ENCODE measurements at places on chromosomes 5 and 9. TPM values are rescaled to one million over a fixed set of nuclear protein-coding genes. Genes with fewer than 3 reads are reported as not detected.
A peak's percentile ranks its signal among the peaks of the same experiment; 100 is the strongest.

- peak; percentile 57 for DNase-seq
Observed at GRCh38 chr5:108681079-108681921, 66.4 kb upstream of the FER start.

GRCh38 chr5:146789712-146790653, 88.6 kb downstream of the PPP2R2B start:
- no peak for DNase-seq

Gene IFNA2
- total RNA-seq, result not detected

DNA sequence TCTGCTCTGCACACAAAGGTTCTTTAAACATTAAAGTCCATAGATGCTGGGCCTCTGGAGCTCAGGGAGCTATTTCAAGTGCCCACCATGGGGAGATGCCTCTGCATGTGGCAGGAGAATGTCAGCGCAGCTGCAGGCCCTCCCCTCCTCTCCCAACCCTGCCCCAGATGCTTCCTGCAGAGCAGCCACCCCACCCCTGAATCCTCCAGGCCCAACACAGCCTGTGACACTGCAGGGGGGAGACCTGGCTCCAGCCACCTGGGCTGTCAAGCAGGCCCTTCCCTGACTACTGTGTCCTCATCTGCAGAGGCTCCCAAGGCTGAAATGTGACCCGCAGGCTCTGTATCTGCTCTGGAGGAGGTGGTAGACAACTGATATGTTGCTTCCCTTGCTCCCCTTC, 213.9 kb downstream of the GABBR2 start:
- DNase-seq, result no peak

DNA sequence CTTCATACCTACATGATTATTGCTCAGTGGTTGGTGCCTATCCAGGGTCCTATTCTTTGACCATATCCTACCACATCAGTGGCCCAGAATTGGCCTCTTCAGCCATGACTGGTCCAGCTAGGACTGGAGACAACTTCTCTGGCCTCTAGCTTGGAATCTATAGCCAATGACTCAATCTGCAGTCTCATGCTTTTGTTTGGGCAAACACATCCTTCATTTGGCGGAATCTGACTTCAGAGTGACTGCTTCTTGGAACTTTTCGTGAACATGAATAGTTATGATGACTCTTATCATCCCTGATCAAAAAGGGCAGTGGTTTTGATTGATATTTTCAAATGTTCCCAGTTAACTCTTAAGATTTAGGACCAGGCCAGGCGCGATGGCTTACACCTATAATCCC, 134.1 kb downstream of the PAPPA start:
- DNase-seq, result no peak

GRCh38 chr5:169442913-169443784, 140.4 kb upstream of the SPDL1 start:
- no peak for DNase-seq

- DNase-seq, result no peak
Observed at GRCh38 chr5:63854076-63854475, 108.2 kb downstream of the HTR1A start.

- DNase-seq, result no peak
Observed at GRCh38 chr9:108609227-108609896, 246.4 kb downstream of the ACTL7B start.

DNA sequence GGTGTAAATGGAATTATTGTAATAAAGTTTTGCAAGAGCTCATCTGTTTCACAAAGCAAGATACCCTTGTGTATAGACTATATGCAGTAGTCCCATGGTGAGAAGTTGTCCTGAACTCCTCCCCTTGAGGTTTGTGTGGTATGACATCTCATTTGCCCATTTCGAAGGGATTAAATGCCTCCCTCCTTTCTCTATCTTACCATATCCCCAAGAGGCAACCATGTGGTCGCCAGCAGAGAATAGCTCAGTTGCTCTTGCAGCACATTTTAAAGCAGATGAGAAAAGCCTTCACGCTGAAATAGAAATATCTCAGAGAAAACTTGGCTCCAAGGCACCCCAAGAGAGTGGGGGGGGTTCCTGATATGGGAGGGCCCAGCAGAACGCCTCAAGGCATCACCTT, 4.6 kb downstream of the SEMA6A start:
- DNase-seq, result no peak

- DNase-seq, result no peak
Observed at GRCh38 chr5:107952450-107952849, 281.7 kb upstream of the EFNA5 start.

Gene PCDHB3
- total RNA-seq, result 0.10 TPM

DNA sequence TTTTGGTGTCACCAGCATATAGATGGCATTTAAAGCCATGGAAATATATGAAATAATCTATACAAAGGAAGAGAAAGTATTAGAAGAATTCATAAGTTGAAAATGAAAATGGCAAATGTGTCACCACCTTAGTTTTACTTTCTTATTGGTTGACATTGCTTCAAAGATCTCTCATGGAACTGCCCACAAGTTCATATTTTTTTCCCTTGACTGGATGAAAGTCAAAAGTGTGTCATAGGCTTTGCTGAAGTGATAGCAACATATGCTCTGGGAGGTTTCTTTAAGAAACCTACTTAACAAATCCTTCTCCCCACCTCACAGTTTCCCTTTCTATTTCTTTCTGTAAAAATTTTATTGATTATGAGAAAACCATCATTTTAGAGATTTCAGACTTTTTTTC, 127.2 kb downstream of the VPS13A start:
- no peak for DNase-seq

Gene PCA3
- total RNA-seq, result not detected

Gene LHFPL2
- total RNA-seq, result 43.6 TPM

DNA sequence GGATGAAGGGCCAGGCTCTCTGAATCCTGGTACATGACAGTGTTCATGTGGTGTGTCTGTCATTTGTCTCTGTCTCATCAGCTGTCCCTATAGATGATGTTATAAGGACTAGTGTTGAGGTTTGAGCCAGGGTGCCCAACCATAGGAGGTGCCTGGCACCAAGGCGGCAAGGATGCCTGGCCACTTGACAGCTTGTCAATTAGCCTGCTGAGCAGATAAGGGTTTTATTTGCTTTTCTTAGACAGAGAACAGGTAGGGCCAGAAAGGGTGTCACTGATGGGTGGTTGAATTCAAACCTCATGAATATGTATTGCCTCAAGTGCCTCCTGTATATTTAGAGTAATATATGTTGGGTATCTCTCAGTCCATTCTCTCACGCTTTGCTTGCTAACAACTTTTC, 30.1 kb upstream of the AUH start:
- peak; percentile 1 for DNase-seq

DNA sequence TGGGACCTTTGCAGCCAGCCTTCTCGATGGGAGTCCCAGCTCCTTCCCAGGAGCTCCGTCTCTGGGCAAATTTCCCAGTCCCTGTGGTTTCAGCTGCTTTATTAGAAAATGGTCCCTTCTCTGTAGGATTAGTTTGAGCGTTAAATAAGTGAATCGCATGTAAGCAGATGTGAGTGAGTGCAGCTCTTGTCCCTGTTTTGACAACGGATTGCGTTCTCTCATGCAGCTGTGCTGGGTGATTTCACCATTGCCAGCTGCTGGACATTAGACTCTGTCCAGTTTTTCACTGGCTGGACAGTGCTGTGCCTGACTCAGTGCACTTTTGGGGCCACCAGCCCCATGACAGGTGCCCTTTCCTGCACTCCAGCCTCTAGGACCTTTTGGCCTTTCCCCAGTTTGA, 11.6 kb upstream of the CEL start:
- DNase-seq, result no peak

Gene ELOVL7
- total RNA-seq, result 42.7 TPM

Gene AGTPBP1
- 12.5 TPM for total RNA-seq

Gene IFNK
- total RNA-seq, result not detected

Gene ECM2
- not detected for total RNA-seq

- no peak for DNase-seq
Observed at GRCh38 chr5:91978221-91978882, 595.2 kb upstream of the ARRDC3 start.

DNA sequence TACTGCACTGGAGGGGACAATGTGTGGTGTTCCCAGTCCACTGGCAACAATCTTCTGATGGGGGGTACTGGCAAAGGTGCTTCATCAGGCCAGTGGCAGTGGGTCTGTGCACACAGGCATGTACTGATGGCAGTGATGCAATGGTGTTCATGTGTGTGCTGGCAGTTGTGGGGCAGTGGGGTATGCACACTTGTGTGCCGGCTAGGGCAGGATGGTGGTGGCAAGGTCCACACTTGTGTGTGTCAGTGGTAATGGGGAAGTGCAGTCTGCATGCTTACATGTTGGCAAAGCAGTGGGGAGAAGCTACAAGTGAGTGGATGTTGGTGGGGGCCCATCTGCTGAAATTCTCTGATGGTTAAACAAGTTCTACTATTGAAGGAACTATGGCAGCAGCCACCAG, 504.6 kb upstream of the ZNF462 start:
- no peak for DNase-seq

DNA sequence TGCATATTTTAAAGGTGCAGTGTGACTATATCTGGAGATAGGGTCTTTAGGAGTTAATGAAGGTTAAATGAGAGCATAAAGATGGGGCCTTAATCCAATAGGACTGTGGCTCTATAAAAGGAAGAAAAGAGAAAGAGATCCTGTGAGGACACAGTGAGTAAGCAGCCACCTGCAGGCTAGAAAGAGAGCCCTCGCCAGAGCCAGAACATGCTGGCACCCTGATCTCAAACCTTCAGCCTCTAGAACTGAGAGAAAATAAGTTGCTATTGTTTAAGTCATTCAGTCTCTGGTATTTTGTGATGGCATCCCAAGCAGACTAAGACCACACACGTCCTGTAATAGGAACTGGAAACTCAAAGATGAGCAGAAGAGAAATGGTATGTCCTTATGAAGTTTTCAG, 41.0 kb downstream of the RNF180 start:
- no peak for DNase-seq

DNA sequence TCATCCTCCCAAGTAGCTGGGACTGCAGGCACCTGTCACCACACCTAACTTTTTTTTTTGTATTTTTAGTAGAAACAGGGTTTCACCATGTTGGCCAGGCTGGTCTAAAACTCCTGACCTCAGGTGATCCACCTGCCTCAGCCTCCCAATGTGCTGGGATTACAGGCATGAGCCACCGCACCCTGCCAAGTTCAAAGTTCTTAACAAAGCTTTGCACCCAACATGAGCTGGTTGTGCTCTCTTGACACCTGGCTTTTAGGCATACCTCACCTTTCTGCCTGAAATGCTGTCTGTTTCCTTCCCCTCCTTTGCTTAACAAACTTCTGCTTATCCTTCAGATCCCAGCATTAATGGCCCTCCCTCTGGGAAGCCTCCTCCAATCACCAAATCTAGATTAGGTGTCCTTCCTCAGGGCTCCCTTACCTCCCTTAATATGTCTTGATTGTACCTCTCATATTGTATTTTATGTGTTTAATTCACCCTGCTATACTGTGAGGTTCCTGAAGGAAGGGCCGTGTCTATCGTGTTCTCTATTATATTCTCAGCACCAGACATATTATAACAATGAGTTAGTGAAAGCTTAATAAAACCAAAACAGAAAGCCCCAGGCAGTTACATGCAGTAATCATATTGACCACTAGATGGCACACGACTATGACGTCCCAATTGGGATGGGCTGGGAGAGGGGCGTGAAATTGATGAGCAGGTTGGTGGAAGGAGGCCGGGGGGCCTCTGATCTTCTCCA, 62.9 kb upstream of the PPARGC1B start:
- DNase-seq, result peak; percentile 49

DNA sequence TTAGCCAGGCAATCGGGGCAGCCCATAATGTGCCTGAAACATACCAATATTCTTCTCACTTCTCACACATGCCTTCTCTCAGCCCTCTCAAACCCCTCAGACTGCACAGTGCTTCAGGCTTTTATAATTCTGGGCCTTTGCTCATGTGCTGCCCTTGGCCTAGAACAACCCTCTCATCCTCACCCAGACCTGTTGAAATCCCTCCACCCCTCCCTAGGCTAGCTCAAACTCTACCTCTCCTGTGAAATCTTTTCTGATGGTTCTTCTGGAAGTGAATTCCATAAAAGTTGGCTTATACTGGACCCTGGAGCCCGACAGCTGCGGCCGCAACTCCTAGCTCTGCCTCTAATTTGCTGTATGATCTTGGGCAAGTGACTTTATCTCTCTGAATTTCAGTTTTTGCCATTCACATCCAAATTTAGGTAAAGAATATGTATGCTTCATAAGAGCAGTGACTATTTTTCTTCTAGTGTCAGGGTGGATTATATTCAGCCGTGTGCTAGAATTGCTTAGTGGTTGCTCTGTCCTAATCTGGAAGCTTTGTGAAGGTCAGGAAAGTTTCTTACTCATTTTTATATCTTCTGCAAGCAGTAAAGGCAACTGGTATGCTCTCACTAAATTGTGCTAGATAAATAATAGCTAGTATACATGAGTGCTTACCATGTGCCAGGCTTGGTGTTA, 221.4 kb downstream of the MAPKAP1 start:
- no peak for DNase-seq

GRCh38 chr9:76374783-76375559, 19.3 kb downstream of the RFK start:
- peak; percentile 80 for DNase-seq

- no peak for DNase-seq
Observed at GRCh38 chr5:4614088-4614487, 526.0 kb upstream of the ADAMTS16 start.

- DNase-seq, result no peak
Observed at GRCh38 chr5:125120012-125120411, 373.6 kb upstream of the ZNF608 start.

Gene CBY3
- not detected for total RNA-seq

Gene PLPP6
- total RNA-seq, result 11.1 TPM

GRCh38 chr5:93572101-93572607, 8.9 kb downstream of the NR2F1-AS1 start:
- no peak for DNase-seq

Gene CARTPT
- total RNA-seq, result not detected

Gene PCDHGB6
- 13.4 TPM for total RNA-seq

- no peak for DNase-seq
Observed at GRCh38 chr9:81585191-81585763, 104.1 kb downstream of the TLE1 start.

DNA sequence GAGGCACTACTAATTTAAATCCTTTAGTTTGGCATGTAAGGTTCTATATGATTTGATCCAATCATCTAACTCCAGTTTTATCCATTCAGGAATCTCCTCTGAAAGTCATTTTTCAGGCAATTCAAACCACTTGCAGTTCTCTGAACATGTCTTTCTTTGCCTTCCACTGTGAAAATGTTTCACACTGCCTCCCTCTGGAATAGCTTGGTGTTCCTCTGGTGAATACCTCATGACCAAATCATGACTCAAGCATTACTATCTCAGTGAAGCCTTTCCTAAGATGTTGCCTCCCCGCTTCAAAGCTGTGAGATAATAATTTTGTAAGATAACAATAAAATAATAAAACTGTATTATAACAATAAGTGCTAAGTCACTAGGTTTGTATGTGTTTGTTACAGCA, 981.1 kb downstream of the DTWD2 start:
- no peak for DNase-seq

GRCh38 chr9:123169926-123170325, 98.5 kb downstream of the STRBP start:
- DNase-seq, result no peak
